ENCODE measurements at places on chromosomes 2 and 18.
A peak's percentile ranks its signal among the peaks of the same experiment; 100 is the strongest.

DNA sequence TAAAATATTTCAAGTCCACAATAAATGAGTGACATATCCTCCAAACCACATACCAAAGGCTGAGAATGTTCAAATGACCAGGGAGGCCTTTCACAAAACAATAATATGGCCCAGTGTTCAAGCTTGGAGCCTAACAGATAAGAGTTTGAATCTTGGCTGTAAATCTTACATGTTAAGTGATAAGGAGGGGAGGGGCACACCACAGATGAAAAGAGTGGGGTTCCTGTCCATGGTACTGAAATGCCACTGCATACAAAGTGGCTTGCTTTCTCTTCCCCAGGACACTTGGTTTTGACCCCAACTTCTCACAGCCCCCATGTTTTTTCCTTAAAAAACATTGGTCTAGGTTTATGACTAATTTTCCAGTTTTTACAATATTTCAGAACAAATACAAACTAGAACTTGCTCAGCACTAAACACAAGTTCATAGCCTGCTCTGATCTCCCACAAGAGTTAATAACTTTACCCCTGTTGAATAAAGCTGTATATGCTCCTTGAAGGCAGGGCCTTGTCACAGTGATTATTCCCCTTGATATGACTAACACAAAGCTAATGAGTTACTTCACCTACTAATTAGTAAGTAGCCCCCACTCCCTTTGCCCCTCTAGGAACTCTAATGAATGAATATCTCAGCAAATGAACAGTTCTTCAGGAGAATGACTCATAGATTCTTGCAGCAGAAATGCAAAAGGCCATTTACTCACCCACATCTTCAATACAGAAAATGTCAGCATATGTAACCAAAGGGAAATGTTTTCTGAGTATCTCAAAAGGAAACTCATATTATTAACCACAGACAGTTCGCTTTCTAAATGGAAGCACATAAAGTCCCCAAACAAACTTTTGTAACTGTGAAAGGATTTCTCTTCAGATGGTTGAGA, 142.2 kb downstream of the SATB2 start:
- H3K36me3 ChIP-seq = no peaks in the 10 kb centered on the region
- peak; percentile 53 for DNase-seq
- H3K4me3 ChIP-seq = no peak overlapping the region

DNA sequence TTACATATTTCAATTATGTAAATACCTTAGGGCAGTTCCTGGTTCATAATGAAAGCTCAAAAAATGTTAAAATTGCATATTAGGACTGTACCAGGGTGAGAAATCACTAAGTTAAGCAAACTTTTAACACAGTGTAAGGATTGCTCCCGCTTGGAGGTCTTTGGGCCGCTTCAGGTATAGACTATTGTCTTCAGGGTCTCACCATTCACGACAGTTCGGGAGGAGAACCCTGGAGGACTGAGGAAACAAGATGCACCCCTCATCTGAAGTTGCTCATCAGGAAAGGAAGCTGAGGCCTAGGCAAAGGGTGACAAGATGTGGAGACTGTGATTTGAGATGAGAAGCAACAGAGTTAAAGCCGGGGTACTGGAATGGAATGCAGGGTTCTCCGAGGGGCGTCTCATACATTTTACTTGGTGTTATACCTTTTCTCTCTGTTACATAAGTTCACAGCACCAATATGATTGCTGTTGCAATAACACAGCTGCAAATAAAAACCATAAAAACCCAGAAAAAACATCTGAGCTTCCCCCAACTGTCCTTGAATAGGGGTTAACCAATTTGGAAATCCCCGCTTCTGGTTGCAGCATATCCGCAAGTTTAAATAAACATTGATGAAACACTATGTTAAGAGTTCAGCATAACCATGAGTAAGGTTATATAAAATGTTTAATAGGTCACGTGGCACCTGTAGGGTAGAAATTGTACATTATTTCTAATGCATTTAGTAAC, 40.1 kb downstream of the FBXO48 start:
- no peak overlapping the region for H3K27ac ChIP-seq
- no peak overlapping the region for H3K4me3 ChIP-seq
- H3K4me1 ChIP-seq = no peaks in the 10 kb centered on the region

DNA sequence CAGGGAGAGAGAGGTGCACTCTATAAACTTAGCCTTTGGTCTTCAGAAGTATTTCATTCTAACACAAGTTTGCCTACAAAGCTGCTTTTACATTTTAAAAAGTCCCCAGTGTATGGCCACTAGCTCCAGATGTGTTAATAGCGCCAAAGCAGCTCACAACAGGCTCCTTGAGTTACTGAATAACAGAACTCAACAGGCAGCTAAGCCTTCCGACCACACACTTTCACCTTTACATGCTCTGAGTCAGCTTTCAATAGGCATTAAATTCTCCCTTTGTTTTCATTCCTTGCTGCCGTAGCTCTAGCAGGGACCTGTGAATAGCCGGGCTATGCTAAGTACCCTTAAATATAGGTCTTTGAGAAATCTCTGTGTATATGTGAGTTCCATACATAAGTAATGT, 262.8 kb upstream of the PARD3B start:
- no peak for DNase-seq
- peaks cover 31% of the 10 kb centered on the region for H3K27me3 ChIP-seq
- H3K4me1 ChIP-seq = no peaks in the 10 kb centered on the region
- H3K36me3 ChIP-seq = no peaks in the 10 kb centered on the region
- H3K4me3 ChIP-seq = no peak overlapping the region

- DNase-seq = no peak
- no peaks in the 10 kb centered on the region for H3K27me3 ChIP-seq
- no peaks in the 10 kb centered on the region for H3K36me3 ChIP-seq
- no peak overlapping the region for H3K4me3 ChIP-seq
- H3K4me1 ChIP-seq = no peaks in the 10 kb centered on the region
These were observed 723.4 kb upstream of the LRRTM4 start for GRCh38 chr2:78245394-78246135.
